ENCODE measurements at places on chromosomes 7 and 10. TPM values are rescaled to one million over a fixed set of nuclear protein-coding genes. Genes with fewer than 3 reads are reported as not detected.

Gene IMPDH1
- 128 TPM for total RNA-seq

Gene SPDYE2
- total RNA-seq = not detected

Gene ZNF239
- 2.3 TPM for total RNA-seq

Gene CHCHD1
- 71.8 TPM for total RNA-seq

Gene H2BK1
- total RNA-seq = not detected

Gene GBX1
- not detected for total RNA-seq

Gene DNAJC9
- total RNA-seq = 48.8 TPM

Gene CHN2
- not detected for total RNA-seq

Gene LEP
- not detected for total RNA-seq

Gene FGFBP3
- 2.7 TPM for total RNA-seq

Gene CCL24
- total RNA-seq = not detected

Gene LIPF
- not detected for total RNA-seq

Gene GPR37
- 0.64 TPM for total RNA-seq

Gene INHBA
- 0.11 TPM for total RNA-seq

Gene EBF3
- total RNA-seq = 0.20 TPM

Gene CCL26
- 7.1 TPM for total RNA-seq

Gene TRIL
- not detected for total RNA-seq

Gene CDK1
- total RNA-seq = 89.5 TPM

Gene OGDHL
- total RNA-seq = 0.13 TPM

Gene HOXA3
- total RNA-seq = 6.4 TPM

Gene CALML5
- total RNA-seq = not detected

Gene SMO
- total RNA-seq = 13.6 TPM

Gene PTF1A
- total RNA-seq = not detected

Gene NUTM2E
- 0.25 TPM for total RNA-seq

Gene DKK1
- total RNA-seq = 445 TPM

All from A549 treated with GW870086 at 1 μM for 4 hours (cell line).